Inflammatory macrophage treated with lipopolysaccharide for 4 hours (primary cell): ENCODE measurements at places on chromosomes 7 and 10.
A peak's percentile ranks its signal among the peaks of the same experiment; 100 is the strongest.

GRCh38 chr7:70646536-70647248 is 485.3 kb upstream of the GALNT17 start:
- no peak for DNase-seq

GRCh38 chr10:101230183-101230917 is 1.1 kb upstream of the LBX1 start:
- DNase-seq, result no peak

GRCh38 chr10:112532189-112532588 is 85.2 kb downstream of the VTI1A start:
- peak; percentile 88 for DNase-seq

DNA sequence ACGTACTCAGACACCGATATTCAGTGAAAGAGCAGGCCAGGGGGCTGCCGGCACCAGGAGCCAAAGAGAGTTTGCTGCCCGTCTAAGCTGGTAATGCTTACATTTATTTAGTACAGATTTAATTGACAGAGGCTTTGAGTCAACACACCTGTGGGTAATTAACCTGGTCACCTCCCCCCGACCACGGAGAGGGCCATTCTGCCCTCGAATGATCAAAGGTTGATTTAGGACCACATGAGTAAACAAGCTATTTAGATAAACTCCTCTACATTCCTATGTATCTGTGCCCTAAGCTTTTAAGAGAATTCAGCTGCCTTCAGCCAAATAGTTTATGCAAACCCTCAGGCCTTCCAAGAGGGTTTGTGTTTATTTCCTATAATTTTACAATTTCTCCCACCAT is 164.8 kb downstream of the IPMK start:
- DNase-seq, result no peak

DNA sequence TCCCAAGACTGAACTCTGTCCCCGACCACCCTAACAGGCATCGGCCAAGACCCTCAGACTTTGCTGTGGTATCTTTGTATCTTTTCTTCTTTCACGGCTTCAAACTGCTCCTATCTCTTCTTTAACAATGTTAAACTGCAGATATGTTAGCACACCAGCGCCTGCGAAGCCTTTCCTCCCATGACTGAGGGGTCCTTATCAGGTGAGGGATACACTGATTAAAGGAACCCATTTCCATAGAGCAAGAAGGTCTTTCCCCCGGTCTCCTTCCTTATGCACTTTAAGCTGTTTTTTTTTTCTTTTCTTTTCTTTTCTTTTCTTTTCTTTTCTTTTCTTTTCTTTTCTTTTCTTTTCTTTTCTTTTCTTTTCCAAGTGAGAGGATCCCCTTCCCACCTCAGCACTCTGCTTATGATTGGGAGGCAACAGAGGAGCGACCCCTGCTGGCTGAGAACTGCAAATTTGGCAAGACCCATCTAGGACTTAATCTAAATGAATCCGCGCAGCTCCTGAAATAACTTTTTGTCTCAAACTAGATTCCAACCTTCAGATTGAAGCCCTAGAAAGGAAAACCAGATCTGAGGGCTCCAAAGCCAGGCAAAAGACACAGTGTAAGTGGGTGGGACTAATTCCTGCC is 109.9 kb downstream of the ITGB8 start:
- DNase-seq, result peak; percentile 65

DNA sequence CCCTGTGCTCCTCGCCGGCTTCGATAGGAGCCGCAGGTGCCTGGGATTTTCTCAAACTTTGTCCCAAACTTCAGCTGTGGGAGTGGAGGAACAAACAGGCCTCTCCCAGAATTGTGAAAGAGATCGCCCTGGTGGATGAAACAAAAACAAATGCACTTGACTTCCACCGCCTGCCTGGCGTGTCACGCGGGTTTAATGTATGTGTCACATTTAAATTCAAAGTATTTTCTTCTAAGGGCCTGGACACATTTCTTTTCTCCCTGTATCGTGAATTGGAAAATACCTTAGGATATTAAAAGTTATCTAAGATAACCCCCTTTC is 694 bp upstream of the WASL start:
- DNase-seq, result peak; percentile 87

DNA sequence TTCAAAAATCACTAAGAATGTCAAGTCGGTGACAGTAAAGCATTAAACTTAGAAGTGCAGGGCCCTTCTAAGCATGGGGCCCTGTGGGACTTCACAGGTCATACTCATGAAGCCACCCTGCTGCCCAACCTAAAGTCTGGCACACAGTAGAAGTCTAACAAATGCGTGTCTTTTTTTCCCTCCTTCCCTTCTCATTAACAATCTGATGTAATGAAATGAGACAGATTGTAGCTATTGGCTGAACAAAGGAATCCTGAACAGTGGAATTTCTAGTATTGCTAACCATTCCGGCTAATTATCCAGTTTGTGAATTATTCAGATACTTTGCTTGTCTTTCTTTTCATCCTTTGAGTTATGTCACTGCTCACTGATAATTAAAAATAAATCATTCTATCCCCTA is 369.9 kb downstream of the WDR11 start:
- no peak for DNase-seq

GRCh38 chr10:114648368-114648767 is 9.7 kb downstream of the ABLIM1 start:
- DNase-seq, result no peak

- DNase-seq, result no peak
Observed at GRCh38 chr7:78828317-78828716, 625.1 kb downstream of the MAGI2 start.

- peak; percentile 39 for DNase-seq
Observed at GRCh38 chr7:15720849-15721471, 34.5 kb upstream of the MEOX2 start.

DNA sequence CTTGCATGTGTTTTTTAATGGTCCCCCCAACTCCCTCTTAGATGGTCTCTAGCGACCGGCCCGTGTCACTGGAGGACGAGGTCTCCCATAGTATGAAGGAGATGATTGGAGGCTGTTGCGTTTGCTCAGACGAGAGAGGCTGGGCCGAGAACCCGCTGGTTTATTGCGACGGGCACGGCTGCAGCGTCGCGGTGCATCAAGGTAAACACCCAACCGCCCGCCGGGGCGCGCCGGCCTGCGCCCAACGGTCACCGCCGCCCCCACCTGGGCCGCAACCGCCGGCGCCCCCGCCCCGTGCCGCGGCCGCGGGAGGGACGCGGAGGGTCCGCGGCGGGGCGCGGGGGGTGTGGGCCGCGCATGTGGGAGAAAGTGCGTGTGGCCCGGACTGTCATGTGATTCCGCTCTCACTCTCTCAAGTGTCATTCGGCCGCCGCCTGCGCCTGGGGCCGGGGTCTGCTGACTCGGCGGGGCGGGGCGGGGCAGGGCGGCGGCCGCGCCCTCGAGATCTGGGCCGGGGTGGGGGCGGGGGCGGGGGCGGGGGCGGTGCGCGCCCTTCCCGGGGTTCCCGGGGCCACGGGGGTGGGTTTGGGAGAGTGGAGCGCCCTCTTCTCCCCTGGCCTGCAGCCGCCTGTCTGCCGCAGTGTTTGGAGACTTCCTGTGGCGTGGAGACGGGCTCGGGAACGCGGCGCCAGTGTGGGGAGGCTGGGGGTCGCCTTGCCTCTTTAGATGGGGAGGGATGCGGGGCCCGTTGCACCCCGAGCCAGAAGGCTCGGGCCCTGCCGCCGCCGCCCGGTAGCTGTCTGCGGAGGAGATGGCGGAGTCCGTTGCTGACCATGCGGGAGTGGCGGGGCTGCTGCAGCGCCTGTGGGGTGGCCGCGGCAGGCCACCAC is 817 bp downstream of the MLLT10 start:
- DNase-seq, result peak; percentile 53

GRCh38 chr7:141381794-141382427 is 169.3 kb upstream of the AGK start:
- no peak for DNase-seq

DNA sequence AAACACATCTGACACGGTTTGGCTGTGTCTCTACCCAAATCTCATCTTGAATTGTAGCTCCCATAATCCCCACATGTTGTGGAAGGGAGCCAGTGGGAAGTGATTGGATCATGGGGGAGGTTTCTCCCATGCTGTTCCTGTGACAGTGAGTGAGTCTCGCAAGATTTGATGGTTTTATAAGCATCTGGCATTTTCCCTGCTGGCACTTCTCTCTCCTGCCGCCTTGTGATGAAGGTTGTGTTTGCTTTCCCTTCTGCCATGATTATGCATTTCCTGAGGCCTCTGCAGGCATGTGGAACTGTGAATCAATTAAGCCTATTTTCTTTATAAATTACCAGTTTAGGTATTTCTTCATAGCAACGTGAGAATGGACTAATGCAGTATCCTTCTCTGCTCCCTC is 5.9 kb upstream of the HTR5A start:
- DNase-seq, result no peak

DNA sequence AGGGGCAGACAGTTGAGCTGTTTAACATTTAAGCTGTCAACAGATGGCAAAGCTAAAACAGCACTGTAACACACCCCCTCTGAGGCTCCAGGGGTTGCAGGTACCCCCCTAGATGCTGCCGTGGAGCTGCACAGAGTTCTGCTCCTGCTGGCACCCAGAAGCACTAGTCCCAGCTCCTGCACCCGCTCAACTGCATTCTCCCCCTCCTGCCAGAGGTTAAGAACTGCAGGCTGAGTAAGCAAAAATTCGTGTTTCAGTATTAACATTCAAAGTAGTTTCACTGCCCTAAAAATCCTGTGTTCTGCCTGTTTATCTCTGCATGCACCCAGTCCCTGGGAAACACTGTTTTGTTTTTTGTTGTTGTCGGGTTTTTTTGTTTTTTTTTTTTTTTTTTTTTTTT is 790.8 kb upstream of the KCND2 start:
- DNase-seq, result peak; percentile 1

GRCh38 chr10:70458329-70459060 is 17.0 kb upstream of the NODAL start:
- peak; percentile 80 for DNase-seq

DNA sequence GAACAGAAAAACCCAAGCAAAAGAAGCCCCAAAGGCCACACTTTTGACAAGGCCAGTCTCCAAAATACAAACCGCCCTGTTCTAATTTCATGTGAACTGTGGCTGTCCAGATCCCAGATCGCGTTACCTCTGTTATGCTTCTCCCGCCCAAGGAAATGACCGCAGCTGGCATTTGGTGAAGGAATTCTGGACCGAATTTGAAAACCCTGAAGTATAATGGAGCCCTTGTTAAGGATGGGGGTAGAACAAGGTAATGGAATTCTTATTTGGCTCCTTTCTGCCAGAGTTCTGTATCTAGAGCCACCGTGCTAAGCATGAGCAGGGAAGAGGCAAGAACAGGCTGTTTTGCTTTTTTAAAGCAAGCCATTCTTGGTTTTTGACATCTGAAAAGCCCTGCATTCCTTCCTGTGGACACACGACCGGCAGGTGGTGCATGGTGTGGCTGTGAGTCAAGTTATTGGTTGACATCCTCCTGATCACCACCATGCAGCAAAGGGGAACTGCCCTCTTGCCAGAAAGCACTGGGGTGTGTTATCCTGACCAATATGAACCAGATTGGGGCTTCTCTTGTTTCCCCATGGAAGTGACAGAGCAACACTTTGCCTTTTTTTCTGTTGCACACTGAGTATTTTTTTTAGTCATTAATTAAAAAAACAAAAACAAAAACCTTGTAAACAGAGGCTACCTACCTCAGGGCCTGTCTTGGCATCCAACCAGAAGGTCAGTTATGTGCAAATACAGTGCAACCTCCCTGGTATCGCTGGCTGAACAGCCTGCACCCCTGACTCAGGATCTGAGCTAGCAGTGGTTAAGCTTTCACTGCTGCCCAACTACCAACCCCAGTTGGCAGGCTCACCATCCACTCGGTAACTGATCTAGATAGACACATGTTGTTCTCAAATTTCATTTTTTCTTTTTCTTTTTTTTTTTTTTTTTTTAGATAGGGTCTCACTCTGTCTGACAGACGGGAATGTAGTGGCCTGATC is 14.2 kb downstream of the UCMA start:
- DNase-seq, result no peak

GRCh38 chr7:103937680-103938079 is 51.8 kb downstream of the RELN start:
- no peak for DNase-seq

- peak; percentile 87 for DNase-seq
Observed at GRCh38 chr10:19816411-19817230, at the start of gene PLXDC2. Gene PLXDC2 (plus strand): TSS chr10:19816432.

GRCh38 chr7:100613412-100614175 is 1.3 kb downstream of the MOSPD3 start:
- DNase-seq, result peak; percentile 63

DNA sequence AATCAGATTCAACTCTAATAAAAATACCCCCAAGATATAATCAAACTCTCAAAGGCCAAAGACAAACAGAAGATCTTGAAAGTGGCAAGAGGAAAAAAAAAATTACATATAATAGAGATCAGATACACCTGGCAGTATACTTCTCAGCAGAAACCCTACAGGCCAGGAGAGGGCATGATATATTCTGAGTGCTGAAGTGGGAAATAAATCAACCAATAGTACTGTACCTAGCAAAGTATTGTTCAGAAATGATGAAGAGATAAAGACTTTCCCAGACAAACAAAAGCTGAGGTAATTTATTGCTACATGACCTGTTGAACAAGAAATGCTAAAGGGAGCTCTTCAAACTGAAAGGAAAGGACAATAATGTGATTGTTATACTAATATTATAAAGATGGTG is 291.9 kb downstream of the SH2D4B start:
- no peak for DNase-seq

DNA sequence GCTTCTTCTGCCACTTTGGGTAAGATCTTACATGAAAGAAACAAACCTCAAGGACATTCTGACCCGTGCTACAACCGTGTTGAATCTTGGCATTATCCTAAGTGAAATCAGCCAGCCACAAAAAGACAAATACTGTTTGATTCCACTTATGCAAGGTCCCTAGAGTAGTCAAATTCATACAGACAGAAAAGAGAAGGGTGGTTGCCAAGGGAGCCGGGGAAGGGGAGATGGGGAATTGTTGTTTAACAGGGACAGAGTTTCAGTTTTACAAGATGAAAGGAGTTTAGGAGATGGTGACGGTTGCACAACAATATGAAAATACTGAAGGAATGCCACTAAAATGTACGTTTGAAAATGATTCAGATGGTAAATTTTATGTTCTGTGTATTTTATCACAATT is 12.2 kb upstream of the CLEC2L start:
- no peak for DNase-seq

DNA sequence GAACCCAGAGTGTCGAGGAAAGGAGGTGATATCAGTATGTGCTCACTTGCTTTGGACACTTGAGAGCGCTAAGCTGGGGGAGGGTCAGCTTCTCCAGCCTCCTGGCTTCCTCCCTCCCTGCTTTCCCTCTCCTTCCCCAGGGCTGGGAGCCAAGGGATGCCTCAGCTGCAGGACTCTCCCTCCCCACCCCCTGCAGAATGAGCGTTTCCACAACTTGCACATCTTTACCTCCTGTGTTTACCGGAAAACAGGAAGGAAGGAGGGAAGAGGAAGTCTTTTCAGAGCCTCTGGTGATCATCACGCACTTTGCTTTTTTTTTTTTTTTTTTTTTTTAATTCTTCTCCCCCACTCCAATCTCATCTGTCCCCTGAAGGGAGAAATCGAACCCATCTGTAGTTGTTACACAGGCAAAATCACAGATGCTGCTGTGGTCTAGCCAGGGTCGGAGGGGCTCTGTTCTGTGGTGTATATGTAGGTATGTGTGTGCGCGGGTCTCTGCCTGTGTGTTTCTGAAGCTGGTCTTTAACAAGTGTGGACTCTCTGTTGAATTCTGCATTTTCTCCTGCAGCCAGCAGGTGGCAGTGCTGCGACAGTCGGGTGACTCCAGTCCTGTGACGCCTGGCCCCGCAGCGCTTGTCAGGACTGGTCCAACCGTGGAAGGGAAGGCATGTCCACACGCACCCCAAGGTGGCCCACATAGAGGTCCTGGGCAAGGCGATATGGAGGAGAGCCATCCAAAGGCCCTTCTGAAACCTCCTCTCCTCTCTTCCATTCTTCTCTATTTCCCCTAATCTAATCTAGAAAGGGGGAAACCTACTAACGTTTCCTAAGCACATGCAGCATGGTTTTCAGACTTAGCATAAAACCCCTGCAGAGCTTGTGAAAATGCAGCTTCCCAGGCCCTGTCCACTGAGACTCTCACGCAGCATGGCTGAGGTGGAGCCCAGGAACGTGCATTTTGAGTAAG is 257.6 kb downstream of the PLXNA4 start:
- DNase-seq, result peak; percentile 73
